ENCODE measurements at places on chromosomes 3 and 15.

- peak; percentile 82 for DNase-seq
Observed at GRCh38 chr15:64749167-64749566, 26.2 kb downstream of the RBPMS2 start.

DNA sequence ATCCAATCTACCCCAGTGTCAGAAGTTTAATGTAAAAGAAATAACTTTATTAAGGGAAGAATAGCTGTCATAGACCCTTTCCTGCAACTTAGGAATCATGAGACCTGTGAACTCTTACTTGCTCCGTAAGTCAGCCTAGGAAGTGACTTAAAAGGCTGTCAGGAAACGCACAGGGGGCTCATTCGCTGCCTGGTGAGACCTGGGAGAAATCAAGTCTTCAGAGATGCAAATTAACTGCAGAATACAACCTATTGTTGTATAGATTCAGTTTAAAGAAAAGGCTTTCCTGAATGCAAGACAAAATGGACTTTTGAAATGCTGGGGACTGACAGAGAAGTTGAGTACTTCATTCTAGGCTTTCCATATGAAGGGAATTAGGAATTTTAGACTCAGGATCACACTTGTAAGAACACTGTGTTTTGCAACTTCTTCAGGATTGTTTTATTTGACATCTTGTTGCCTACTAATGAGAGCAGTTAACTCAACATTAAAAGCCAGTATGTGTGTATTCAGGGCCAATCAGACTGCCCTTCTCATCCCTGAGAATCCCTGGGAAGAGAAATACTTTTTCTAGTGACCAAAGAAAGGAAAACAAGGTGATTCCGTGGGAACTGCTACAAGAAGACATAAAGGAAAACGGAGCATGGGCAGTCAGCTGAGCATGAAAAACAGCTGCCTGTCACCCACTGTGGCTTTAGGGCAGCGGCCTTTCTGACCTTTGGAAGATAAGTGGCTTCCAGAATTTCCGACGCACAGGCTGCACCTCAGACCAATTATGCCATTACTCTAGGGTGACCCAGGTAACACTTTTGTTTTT, 18.5 kb upstream of the DPPA4 start:
- no peak for DNase-seq

- DNase-seq, result peak; percentile 69
Observed at GRCh38 chr3:191345334-191345733, 15.0 kb upstream of the UTS2B start.

- DNase-seq, result no peak
Observed at GRCh38 chr3:126021224-126021623, 52.2 kb downstream of the ROPN1B start.

DNA sequence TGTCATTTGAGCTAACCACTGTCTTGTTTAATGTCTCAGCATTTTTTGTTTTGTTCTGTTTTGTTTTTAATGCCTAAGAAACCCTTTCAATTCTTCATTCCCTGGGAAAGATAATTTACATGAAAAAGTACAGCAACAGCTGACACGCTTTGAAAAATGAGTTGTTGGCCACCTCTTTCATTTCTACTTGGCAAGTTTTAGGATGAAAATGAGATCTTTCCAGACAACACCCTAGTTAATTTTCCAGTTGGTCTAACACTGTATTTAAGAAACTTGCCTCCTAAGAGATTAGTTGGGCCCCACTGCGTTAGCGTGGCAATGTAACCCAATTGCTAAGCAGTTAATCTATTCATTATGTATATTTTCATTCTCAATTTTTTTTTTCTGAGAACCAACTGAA, 194.0 kb upstream of the LRRN1 start:
- no peak for DNase-seq

DNA sequence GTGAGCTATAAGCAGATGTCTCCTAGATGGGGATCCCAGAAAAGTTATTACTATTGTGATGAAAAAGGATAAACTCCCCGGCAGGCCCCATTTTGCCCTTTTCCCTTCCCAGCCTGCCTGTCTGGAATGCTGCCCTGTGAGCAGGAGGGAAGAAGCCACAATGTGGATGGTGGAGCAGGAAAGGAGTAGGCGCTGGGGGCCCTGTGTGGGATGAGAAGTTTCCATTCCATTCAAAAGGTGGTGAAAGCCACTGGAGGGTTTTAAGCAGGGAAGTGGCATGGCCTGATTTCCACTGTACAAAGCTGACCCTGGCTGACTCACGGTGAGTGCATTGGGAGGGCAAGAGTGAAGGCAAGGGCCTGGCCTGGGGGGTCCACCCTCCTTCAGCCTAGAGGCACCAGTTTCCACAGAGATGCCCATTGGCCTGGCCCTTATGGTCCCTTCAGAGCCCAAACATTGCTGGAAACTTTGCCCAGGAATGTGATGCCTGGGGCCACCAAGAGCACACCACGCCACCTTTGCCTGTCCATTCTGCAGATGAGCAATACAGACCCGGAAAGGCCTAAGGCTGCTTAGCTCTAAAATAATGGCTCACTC, 206.9 kb downstream of the RPLP1 start:
- no peak for DNase-seq

DNA sequence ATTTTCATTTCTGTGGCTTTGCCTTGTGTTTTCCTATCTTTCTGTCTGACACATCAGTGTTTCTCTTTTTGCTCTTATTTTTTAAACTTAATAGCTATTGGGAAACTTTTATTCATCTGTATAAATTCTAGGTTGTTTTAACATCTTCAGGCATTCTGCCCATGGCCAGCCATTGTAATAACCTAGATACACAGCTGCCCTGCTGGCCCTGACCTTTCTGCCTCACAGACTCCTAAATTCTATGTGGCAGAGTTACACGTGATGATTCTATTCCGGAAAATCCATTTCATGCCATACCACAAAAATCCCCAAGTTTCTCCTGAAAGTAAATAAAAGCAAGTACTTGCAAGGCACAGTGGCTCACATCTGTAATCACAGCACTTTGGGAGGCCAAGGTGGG, 150.1 kb downstream of the UACA start:
- no peak for DNase-seq

- no peak for DNase-seq
Observed at GRCh38 chr15:38024293-38025091, 90.1 kb downstream of the TMCO5A start.

DNA sequence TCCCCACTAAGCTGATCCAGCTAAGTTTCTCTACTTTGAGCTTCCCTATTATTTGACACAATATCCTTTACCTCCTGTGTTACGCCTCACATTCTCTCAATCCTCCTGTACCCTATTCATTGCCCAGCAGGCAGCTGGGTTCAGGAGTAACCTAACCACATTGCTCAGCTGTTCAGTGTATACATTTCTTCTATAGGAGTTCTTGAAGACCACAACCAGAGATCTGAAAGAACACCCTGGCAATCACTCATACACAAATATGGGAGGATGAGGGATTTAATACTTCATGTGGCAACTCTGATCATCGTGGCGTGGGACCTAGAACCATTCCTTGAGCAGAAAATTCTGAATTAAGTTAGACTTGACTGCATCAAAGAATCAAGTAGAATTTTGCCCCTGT, 346.8 kb upstream of the ARPP21 start:
- DNase-seq, result no peak

- DNase-seq, result peak; percentile 28
Observed at GRCh38 chr15:65177901-65178300, 7.2 kb downstream of the CLPX start.

DNA sequence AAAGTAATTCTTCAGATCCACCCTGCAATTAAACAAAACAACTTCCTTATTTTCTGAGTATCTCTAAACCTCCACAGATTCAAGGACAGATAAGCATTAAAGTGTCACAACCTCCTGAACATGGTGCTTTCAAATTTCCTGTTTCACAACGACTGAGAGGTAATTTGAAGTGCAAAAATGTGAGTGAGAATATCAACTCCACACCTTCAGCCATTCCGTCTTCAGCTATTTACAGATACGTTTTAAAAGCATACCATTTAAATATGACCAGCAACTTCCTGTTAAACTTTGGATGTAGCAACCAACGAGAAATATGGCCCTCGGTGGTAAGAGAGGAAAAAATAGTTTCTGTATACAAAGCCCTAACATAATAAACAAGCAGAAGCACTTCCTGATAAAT, 32.1 kb upstream of the PCSK6 start:
- no peak for DNase-seq

- no peak for DNase-seq
Observed at GRCh38 chr15:62066663-62067447, at the start of gene C2CD4A. C2CD4A (plus strand) TSS chr15:62066977; CDS start chr15:62067614, 637 bp downstream.

- no peak for DNase-seq
Observed at GRCh38 chr3:17292556-17292955, 407.8 kb downstream of the PLCL2 start.

GRCh38 chr3:49132437-49133225, at the start of gene LAMB2:
LAMB2 (minus strand) TSS chr3:49133050; CDS start chr3:49132867, 183 bp downstream.
- DNase-seq, result peak; percentile 68

- DNase-seq, result peak; percentile 14
Observed at GRCh38 chr3:66703501-66703900, 202.7 kb upstream of the LRIG1 start.

DNA sequence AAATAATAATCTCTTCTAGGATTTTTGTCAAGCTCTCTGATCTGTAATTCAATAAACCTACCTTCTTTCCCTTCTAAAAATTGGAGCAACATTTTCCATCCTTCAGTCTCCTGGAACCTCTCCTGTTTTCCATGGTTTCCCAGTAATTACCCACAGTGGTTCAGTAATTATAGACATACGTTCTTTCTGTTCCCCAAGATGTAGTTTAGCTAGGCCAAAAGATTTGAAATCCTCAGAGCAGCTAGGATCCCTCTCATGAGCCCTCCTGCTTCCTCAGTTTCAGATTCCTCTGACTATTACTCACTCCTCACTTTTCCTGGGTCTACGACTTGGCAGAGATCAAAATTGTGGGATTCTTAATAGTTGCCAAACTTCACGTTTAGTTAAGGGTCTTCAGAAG, 76.9 kb upstream of the IGSF10 start:
- DNase-seq, result peak; percentile 39

- peak; percentile 17 for DNase-seq
Observed at GRCh38 chr3:61371123-61371522, 119.9 kb upstream of the FHIT start.

DNA sequence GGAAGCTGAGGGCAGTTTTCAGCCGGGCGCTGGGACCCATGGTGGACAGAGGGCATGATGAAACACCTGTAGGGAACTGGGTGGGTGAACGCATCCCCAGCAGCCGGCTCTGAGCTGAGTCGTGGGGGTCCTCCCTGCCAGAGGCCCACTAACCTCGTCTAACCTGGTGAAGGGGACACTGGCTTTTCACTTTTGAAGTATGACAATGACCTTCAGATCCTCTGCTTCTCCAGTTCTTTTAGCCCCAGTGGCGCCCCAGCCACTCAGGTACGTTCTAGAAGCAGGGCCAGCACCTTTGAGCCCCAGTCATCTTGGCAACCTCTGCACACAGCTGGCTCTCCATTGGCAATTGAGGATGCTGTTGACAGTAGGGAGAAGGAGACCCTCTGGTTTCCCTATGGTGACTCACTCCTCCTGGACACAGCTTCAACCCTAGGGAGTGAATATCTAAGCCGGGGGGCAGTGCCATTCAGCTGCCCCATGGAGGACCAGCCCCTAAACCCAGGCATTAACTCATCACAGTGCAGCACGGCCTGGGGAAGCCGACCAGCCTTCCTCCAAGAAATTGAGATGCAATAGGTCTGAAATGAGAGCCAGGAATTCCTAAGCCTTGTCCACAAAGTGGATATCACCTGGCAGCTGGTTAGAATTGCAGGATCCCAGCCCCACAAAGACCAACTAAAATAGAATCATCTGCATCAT, 46.1 kb downstream of the CMTM6 start:
- no peak for DNase-seq

- peak; percentile 67 for DNase-seq
Observed at GRCh38 chr3:172323894-172324610, 124.2 kb downstream of the GHSR start.

- no peak for DNase-seq
Observed at GRCh38 chr3:23084367-23084766, 118.8 kb upstream of the UBE2E2 start.

DNA sequence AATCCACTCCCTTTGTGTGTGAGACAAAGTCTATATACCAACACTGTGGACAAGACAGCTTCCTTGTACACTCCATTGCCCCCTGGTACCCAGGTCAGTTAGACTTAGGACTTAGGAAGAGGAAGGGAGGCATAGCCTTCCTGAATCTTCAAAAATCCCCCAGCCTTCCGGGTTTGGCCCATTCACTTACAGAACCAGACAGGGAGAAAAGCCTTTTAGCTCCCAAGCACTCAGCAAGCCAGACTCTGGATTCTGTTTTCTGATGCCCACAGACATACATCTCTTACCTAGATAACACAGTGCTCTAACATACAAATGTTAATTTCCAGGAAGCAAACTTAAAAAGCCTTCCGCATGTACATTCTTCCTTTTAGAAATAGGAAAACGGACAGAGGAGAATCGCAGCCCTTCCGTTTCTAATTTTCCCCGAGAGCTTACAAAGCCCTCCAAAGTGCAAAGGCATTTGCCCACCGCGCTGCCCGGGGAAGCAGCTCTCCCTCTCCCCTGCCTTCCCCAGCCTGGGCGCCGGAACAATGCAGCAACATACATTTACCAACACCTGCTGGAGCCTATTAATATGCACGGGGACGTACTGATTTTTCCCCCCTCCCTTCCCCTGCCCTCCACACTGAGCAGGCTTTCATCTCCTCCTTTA, 442.0 kb downstream of the MAGI1 start:
- DNase-seq, result no peak

DNA sequence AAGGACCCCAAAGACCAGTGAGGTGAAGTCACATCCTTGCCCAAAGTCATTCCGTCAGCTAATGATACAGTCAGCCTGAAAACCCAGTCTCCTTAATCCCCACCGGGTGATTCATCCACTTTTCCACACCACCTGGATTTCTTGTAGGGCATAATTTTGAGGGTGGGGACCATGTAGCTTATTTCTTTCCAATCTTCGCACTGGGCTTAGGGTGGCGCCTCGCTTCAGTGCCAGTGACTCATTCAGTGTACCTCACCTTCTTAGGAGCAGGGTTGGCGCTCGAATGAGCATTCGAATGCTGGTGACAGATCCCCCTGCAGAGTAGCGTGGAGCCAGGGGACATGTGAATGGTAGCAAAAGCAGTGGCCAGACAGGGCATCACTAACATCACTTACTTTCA, 24.0 kb downstream of the BMF start:
- no peak for DNase-seq

- DNase-seq, result no peak
Observed at GRCh38 chr3:108051005-108051404, 39.8 kb downstream of the CD47 start.

DNA sequence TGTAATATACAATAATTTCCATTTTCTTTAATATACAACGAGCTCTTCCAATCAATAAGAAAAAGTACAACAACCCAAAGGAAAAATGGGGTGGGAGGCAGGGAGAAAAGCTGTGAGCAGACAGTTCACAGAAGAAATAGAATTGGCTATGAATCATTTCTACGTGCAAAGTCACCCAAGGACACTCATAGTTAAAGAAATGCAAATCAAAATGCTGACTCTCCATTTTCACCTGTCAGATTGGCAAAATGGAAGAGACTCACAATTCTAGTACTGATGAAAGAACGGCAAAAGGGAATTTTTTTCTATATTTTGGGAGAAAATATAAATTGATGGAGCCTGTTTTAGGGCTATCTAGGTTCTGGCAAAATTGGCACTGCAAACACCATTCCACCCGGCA, 116.3 kb upstream of the MEF2A start:
- DNase-seq, result no peak

- DNase-seq, result no peak
Observed at GRCh38 chr3:22836131-22836530, 367.0 kb upstream of the UBE2E2 start.
